Hepatic stellate cell (primary cell): ENCODE measurements at places on chromosomes 5 and 9.

GRCh38 chr9:109705515-109705914 lies 74.5 kb upstream of the PALM2AKAP2 start:
- DNase-seq = no peak

DNA sequence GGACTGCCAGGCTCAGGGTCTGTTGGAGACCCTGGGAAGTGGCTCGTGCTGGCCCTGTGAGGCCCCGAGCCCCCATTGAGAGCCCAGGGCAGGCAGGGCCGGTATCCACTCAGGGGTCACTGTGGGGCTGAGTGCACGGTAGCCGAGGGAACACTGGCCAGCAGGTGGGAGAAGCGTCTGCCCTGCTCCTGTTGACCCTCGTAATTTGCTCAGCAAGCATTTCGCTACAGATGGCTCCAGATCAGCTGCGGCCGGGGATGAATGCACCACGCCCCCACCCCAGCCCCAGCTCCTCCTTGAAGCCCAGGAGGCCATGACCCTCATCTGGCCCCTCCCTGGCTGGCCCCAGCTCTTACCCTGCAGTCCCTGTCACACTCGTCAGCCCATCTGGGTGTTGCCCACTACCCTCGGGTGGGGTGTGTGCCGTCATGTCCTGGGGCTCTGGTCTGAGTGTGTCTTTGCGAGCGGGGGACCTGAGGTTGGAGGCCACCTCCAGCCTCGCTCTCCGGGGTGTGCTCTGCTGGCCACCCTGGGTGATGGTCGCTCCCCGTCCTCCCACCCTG lies 6.1 kb upstream of the NRARP start:
- DNase-seq = no peak

DNA sequence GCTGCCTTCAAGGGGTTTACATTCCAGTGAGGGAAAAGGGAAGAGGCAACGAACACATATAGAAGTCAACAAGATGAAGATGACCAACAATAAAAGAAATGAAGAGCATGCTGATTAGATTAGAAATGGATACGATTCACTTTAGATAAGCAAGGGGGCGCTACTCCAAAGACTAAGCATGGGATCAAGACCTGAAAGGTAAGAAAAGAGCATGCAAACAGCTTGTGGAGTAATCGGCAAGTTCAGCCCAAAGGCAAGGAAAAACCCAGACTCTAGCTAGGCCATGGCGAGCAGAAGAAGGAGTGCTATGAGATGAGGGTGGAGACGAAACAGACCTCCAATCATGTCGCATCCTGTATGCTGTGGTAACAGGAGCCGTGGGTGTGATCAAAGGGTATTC lies 124.4 kb downstream of the FANCC start:
- DNase-seq = no peak

DNA sequence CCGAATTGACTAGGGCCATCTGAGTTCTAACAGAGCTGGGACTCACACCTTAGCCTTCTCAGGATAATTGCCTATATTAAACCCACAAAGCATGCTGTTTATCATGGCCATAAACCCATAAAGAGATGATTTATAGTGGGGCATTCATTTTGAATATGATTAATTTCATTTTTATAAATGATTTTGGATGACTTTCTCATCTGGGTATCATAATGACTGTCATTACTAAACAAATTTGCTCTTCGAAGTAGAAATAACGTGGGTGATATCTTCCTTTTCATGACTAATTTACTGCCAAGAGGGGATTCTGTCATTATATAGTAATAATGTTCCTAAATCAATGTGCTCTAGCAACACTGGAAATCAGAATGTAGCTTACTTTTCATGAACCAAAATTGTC lies 498.2 kb downstream of the CDH12 start:
- DNase-seq = no peak
